ENCODE measurements at places on chromosomes 7 and 10. TPM values are rescaled to one million over a fixed set of nuclear protein-coding genes. Genes with fewer than 3 reads are reported as not detected.

TWIST1 gene
- total RNA-seq = 1.8 TPM

PLCE1 gene
- 14.1 TPM for total RNA-seq

- no peak for DNase-seq
- H3K4me3 ChIP-seq = no peak overlapping the region
- peaks cover 4% of the 10 kb centered on the region for H3K4me1 ChIP-seq
- no peaks in the 10 kb centered on the region for H3K36me3 ChIP-seq
Measured at GRCh38 chr10:69467928-69468750, 16.9 kb downstream of the TSPAN15 start.

GRCh38 chr10:128759174-128759573 lies 633.0 kb upstream of the MKI67 start:
- H3K27me3 ChIP-seq = peaks cover 12% of the 10 kb centered on the region
- H3K4me1 ChIP-seq = no peaks in the 10 kb centered on the region
- H3K36me3 ChIP-seq = no peaks in the 10 kb centered on the region
- no peak for DNase-seq
- H3K27ac ChIP-seq = no peak overlapping the region

DNA sequence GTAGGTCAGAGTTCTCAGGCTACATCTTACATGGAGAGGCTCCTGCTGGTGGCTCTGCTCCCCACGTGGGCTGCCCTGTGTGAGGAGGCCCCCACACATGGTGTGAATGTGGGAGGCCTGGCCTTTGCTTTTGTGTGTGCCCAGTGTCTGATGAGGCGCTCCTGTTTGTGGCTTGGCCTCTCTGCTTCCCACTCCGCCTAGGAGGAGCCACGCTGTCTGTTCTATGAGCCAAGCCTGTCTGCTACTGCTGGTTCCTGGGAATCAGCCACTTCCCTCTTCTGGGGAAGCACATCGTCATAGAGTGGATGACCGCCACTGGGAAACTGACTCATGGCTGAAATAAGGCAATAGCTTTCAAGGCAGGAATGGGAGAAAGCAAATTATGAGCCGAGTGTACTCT lies 87.1 kb downstream of the CYP26A1 start:
- DNase-seq = no peak
- H3K27ac ChIP-seq = no peak overlapping the region
- no peaks in the 10 kb centered on the region for H3K36me3 ChIP-seq
- H3K4me1 ChIP-seq = peaks cover 2% of the 10 kb centered on the region
- H3K27me3 ChIP-seq = no peaks in the 10 kb centered on the region
- no peak overlapping the region for H3K4me3 ChIP-seq

DNA sequence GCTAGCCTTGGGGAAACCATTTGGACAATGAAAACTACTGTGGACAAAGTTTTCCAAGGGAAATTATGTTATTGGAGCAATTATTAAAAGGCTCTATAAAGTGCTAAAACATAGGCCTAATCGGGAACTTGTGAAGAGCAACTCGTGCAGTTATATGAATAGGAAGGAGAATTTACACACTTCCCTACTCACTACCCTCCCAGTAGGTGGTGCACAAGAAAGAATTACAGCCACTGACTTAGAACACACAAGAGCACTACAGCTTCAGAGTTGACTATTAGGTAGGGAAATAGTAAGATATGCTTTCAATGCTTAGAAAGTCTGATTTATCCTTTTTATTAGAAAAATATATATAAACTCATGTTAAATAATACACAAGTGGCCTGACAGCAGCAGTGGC lies 47.2 kb downstream of the GSAP start:
- peaks cover 5% of the 10 kb centered on the region for H3K36me3 ChIP-seq
- no peak for DNase-seq
- no peak overlapping the region for H3K27ac ChIP-seq
- no peaks in the 10 kb centered on the region for H3K4me1 ChIP-seq
- no peak overlapping the region for H3K4me3 ChIP-seq

- H3K27ac ChIP-seq = no peak overlapping the region
- no peaks in the 10 kb centered on the region for H3K4me1 ChIP-seq
- H3K4me3 ChIP-seq = no peak overlapping the region
Measured at GRCh38 chr10:53453196-53453595, 680.6 kb upstream of the MBL2 start.

- no peak overlapping the region for H3K27ac ChIP-seq
- H3K4me1 ChIP-seq = peaks cover 2% of the 10 kb centered on the region
- peaks cover 10% of the 10 kb centered on the region for H3K36me3 ChIP-seq
- no peaks in the 10 kb centered on the region for H3K27me3 ChIP-seq
- H3K4me3 ChIP-seq = no peak overlapping the region
Measured at GRCh38 chr7:111763221-111763801, 201.0 kb upstream of the IMMP2L start.

- DNase-seq = no peak
- H3K4me3 ChIP-seq = no peak overlapping the region
- no peaks in the 10 kb centered on the region for H3K36me3 ChIP-seq
- no peaks in the 10 kb centered on the region for H3K4me1 ChIP-seq
- H3K27ac ChIP-seq = no peak overlapping the region
- no peaks in the 10 kb centered on the region for H3K27me3 ChIP-seq
Measured at GRCh38 chr7:77904252-77904651, 105.7 kb downstream of the PHTF2 start.
